Activated T-cell treated with anti-CD3 and anti-CD28 coated beads for 48 hours (primary cell): ENCODE measurements at places on chromosomes 11 and 22.
A peak's percentile ranks its signal among the peaks of the same experiment; 100 is the strongest.

GRCh38 chr11:86136538-86136937, 67.7 kb upstream of the PICALM start:
- no peak for DNase-seq

DNA sequence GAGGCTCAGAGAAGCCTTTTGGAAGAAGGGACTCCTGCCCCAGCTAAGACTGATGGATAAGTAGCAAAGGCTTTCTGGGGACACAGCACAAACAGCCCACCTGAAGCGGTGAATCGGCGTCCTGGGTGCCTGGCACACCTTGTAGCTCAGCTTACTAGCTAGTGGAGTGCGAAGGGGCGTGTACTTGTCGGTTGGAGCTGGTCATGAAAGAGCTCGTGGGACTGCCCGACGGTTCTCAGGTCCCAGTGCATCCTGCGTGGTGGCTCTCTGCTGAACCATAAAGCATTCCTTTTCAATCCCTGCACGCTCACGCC, 690 bp upstream of the UVRAG start:
- no peak for DNase-seq

DNA sequence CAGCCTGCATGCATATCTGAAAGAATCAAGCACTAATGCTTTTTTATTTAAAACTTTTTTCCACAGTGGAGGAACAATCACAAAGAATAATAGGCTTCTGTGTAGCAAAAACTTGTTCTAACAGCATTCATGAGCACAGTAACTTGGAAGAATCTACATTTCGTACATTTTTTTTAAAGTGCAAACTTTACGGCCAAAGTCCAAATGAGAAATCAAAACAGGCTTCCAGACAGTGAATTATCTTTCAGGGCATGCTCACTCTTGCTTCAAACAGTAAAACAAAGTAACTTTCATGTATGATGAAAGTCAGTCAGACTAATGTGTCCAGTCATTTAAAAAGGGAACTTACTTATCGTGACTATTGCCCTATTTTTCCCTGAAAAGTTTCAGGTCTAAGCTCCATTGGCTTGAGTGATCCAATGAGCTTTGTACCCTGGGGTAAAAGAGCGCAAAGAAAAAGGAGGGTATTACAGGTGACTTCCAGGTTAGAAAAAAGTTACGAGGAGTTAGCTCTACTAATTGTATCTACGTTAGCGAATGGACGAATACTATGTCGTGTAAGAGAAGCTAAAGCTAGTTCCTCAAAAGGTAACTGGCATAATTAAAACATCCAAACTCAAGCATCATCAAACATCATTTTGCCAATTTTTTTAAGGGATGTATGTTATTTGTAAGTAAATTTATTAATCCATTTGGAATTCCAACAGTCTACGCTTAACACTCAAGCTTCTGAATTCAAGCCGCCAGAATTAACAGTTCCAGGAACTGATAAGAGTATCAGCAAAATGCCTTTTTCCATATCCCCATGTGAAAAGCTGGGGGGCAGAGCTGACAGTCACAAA, 1.7 kb downstream of the PICALM start:
- DNase-seq: no peak

DNA sequence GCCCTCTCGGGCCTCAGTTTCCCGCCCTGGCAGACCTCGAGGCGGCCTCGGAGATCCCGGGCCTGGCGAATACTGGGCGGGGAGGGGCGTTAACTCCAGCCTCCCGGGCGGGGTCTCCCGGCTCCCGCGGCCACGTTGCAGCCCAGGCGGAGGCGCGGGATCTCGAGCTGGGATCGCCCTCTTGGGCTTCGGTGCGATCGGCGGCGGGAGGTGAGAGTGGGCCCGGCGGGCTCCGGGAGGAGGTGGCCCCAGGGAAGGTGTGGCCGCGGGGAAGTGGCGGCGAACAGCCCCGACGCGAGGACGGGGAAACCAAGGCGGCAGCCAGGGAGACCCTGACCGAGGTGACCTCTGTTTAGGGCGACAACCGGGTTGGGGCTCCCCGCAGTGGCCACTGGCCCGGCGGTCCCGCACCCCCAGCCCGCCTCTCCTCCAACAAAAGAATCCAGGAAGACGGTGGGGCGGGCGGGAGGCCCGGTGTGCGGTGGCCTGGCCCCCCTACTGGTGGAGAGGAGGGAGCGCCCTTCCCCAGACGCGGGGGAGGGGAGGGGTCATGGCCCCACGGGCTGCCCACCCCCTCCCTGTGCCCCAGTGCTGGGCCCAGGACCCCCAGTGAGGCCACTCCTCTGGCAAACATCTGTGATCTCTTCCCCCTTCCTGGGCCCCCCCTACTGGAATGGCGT, at the start of gene PHETA2:
TSS of gene PHETA2 (plus strand) at position 117 of the 680 bp plus-strand sequence. CDS start 3,046 bp downstream, outside the sequence.
- DNase-seq: peak; percentile 51

DNA sequence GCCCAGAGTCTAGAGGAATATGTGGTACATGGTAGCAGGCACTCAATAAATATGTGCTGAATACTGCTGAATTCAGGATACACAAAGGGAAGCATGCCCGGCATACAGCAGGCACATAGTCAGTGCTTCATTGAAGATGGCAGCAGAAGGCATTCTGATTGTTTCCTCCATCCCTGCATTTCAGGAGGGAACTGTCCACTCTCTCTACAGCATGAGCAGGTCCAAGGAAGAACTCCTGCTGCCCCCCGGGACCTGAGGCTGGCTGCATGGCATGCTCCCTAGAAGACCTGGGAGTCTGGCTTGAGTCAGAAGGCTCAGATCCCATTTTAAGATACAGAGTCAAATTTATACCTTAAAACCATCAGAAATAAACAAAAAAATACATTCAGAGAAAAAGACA, 319.3 kb upstream of the NARS2 start:
- no peak for DNase-seq

DNA sequence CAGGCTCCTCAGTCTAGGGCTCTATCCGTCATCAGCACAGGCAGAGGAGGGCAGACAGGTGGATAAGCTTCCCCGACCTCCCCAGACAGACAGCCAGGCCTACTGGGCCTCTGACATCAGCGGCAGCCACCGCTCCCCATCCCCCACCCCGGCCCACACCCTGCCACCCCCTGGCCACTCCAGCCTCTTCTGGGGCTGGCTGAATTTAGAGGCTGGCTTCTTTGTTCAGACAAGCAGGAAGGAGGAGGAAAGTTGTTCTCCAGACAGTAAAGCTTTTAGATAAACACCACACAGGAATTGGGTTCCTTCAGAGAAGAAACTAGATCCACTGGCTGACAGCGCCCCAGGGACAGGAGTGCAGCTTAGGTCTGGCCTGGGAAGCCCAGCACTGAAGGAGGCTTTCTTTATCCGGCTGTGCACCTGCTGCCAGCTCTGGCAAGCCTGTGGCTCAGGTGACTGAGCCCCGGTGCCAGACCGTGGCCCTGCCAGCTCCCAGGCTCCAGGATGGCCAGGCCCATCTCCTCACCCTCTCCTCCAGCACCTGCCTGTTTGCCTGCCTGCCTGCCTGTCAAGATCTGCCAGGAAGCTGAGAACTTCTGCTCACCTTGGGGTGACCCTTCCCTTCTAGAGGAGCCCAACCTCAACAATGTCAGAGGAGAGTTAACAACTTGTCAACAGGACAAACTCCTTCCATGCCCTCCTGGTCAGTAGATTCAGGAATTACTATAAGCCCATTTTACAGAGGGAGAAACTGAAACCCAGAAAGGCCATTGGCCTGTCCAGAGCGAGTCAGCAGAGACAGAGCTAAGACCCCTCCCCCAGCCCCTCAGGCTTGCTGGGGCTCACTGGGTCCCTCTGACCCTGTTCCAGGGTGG, 44.0 kb upstream of the KLHL35 start:
- DNase-seq: no peak

DNA sequence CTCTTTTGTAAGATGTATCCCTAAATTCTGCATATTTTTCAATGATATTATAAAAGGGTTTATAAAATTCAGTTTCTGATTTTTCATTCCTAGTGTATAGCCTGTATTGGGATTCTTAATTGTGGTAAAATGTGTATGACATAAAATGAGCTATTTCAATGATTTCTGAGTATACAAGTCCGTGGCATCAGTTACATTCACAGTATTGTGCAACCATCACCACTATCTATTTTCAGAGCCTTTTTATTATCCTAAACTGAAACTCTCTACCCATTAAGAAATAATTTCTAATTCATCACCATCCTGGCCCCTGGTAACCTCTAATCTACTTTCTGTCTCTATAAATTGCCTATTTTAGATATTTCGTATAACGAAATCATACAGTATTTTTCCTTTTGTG, 39.8 kb downstream of the EIF3F start:
- no peak for DNase-seq

DNA sequence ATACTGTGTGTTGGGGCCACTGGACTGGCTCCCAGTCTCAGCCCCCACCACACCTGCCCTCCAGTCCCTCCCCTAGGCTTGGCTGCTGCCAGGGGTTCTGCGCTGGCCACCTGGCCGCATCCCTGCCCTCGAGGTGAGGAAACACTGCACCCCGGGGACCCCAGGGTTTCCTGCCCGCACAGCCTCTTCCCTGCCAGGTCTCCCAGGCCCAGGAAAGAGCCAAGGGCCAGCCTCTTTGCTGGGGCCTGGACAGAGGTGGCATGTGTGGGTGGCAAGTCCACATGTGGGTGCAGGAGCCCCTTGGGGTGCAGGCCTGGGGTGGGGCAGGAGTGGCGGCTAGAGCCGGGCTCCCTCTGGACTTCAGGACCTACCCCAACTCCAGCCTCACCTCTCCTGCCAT, 2.5 kb downstream of the EPS8L2 start:
- no peak for DNase-seq

DNA sequence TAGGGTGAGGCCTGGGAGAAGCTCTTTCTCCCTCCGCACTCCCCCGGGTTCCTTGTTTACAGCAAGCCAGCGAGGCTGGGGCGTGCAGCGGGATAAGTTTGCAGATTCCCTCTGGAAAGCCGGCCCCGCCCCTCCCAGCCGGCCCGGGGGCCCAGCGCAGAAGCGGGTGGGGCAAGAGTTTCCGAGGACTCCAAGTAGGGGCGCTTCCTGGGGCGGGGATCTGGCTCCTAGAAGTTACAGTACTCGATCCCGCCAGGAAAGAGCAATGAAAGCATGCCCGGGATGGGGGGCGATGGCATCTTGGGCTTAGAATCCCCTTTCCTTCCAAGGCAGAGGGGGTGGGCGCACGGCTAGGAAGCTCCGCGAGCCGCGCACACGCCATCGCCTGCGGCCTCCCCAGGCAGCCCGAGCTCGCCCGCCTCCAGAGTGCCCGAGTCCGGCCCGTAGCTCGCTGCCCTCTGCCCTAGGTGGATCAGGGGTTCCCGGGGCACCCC, 385 bp downstream of the TST start:
- DNase-seq: no peak
